ENCODE measurements at places on chromosomes 4 and X. TPM values are rescaled to one million over a fixed set of nuclear protein-coding genes. Genes with fewer than 3 reads are reported as not detected.

The MUC7 gene
- total RNA-seq = not detected

The LRP2BP gene
- 0.70 TPM for total RNA-seq

The ENAM gene
- 0.76 TPM for total RNA-seq

The UNC5C gene
- not detected for total RNA-seq

The SATL1 gene
- total RNA-seq = not detected

The MAP9 gene
- total RNA-seq = 2.3 TPM

The CXorf65 gene
- 33.1 TPM for total RNA-seq
